ELF-1 (cell line): ENCODE measurements at places on chromosomes 11 and 22.

DNA sequence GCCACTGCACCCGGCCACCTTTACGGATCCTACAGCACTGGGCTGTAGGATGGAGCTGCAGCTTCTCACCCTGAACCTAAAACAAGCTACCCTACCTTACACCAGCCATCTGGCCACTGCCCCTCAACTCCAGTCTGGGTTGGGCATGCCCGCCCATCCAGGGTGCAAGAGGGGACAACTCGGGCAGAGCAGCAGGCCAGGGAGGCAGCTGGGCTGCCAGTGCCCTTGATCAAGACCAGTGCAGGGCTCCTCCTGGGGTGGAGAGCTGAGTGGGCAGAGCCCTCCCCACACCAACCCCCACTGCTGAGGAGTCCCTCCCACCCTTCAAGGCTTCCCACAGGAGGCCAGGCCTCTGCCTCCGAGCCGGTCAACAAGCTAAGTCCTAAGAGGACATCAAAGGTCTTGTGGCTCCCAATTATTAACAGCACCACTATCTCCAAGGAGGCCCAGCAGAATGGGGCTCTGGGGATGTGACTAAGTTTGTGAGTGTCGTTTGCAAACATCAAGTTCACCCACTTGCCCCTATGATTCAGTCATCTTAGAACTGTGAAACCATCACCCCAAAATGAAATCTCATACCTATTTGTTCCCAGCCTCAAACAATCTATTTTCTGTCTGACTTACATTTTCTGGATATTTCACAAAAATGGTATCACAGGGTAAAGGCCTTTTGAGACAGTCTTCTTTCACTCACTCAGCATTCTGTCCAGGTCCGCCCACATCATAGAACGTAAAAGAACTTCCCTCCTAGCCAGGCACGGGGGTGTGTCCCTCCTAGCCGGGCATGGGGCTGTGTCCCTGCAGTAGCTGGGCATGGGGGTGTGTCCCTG lies 11.0 kb downstream of the GATD1 start:
- no peak for DNase-seq

DNA sequence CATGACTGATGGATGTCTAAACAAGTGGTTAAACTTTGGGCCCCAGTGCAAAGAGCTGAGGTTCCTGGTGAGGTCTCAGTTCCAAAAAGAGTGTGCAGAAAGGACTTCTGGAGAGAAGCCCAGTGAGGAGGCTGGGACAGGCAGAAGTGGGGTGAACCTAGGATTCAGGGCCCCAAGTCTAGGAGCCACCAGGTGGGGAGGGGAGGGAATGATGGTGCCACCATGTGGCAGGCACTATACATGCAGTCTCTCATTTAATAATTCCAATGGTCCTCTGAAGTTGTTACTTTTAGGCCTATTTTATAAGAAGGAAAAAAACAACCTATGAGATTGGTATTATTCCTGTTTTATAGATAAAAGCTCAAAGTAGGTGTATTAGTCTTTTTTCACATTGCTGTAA lies 102.0 kb downstream of the INSC start:
- no peak for DNase-seq

DNA sequence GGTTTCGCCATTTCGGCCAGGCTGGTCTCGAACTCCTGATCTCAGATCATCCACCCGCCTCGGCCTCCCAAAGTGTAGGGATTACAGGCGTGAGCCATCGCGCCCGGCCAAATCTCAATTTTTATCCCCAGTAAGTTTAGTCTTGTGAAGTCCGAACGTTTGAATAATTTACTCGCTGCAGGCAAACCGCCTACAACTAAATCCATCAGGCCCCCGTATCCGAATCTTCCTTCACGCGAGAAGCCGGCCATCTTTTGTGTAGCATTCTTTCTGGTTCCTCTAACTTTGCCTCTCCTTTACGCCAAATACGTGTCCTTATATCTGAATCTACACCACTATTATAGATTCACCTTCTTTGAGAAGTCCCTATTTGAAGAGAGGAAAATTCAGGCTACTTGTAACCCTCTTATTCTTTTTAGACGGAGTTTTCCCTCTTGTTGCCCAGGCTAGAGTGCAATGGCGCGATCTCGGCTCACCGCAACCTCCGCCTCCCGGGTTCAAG lies 581 bp upstream of the EIF3L start:
- DNase-seq = peak; percentile 50

GRCh38 chr11:19191530-19192169 lies 10.1 kb downstream of the CSRP3 start:
- DNase-seq = no peak

GRCh38 chr22:37854946-37855345 lies 5.7 kb downstream of the EIF3L start:
- DNase-seq = no peak

GRCh38 chr11:73980001-73980961 lies 2.4 kb downstream of the UCP2 start:
- DNase-seq = no peak

DNA sequence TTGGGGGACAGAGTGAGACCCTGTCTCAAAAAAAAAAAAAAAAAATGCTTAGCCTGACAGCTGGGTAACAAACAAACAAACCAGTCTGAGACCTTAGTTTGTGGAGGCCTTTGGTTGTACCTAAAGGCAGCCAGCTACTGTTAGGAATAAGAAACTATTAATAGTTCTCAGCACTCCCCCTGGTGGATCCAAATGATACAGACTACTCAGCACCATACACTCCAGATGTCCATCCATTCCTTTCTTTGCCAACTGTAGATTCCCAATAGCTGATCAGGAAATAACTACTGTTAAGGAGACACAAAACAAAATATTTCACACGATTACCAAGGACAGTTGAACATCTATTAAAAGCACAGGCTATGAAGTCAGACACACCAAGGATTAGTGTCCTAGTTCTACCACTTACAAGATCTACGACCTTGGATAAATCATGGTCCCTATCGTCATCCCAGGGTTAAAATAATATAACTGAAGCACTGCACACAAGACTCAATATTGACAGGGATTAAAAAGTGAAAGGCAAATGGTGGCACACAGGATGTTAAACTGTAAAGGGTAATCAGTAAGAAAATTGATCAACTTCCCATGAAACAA lies 17.2 kb downstream of the CLDN25 start:
- no peak for DNase-seq

DNA sequence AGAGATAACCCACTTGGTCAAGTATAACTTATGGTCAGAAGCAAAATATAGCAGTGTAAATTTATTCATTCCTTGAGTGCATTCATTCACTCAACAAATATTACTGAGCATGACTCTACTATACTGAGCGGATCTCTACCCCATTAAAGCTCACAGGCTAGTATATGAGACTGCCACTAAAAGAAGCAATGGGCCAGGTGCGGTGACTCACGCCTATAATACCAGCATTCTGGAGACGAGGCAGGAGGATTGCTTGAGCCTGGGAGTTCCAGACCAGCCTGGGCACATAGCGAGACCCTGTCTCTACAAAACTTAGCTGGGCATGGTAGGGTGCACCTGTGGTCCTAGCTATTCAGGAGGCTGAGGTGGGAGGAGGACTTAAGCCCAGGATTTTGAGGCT lies 197.6 kb upstream of the BLID start:
- no peak for DNase-seq

DNA sequence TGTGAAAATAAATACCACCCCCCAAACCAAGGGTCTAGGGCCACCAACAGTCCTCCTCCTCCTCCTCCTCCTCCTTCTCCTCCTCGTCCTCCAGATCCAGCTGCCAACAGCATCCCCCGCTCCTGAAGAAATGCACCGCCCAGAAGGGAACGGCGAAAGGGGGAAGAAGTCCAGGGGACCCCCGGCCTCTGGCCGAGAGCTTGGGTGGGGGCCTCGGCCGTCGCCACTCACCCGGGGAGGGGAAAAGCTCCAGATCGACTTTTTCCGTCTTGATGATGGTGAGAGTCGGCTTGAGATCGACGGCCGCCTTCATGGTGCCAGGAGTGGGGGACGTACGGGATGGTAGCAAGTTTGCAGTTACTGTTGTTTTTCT lies 65.7 kb downstream of the ETS1 start:
- DNase-seq = no peak

DNA sequence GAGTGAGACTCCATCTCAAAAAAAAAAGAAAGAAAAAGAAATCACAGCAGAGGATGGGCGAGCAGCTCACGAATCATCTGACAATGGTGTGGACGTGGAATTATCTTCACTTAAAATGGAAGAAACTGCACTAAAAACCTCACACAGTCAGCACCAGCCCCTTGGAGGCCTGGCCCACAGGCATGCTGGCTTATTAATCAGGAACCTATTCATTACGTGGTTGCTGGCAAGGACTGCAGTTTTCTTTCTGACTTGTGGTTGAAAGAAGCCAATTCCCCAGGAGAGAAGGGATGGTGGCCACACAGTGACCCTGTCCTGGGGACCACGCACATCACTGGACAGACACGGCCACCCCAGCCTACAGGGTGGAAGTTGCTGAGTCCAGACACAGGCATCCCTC lies 401.1 kb downstream of the CTTN start:
- no peak for DNase-seq

- no peak for DNase-seq
Measured at GRCh38 chr11:107078375-107078774, 60.1 kb upstream of the GUCY1A2 start.

- no peak for DNase-seq
Measured at GRCh38 chr11:102974552-102975280, 19.2 kb upstream of the MMP13 start.

- DNase-seq = no peak
Measured at GRCh38 chr11:35087648-35088047, 51.3 kb upstream of the CD44 start.

- peak; percentile 88 for DNase-seq
Measured at GRCh38 chr11:118211006-118211405, 13.8 kb downstream of the JAML start.

DNA sequence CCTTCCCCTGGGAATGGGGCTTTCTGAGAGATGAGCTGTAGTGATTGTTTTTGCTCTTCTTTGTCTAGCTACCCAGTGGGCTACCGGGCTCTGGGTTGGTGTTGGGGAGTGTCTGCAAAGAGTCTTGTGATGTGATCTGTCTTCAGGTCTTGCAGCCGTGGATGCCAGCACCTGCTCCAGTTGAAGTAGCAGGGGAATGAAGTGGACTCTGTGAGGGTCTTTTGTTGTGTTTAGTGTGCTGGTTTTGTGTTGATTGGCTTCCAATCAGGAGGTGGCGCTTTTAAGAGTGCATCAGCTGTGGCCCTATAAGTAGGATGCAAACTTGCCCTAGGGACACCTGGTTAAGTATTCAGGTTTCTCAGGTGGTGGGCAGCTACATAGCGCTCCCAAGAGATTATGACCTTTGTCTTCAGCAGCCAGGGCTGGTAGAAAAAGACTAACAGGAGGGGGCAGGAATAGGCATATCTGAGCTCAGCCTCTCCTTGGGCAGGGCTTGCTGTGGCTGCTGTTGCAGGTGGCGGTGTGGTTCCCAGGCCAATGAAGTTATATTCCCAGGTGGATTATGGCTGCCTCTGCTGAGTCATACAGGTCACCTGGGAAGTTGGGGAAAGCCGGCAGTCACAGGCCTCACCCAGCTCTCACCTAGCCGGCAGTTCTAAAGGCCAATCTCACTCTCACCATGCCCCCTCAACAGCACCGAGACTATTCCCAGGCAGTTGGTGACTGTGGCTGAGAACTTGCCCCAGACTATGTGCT lies 315.7 kb upstream of the C11orf87 start:
- DNase-seq = peak; percentile 57

GRCh38 chr22:36931446-36931845 lies 18.0 kb downstream of the CSF2RB start:
- DNase-seq = no peak

DNA sequence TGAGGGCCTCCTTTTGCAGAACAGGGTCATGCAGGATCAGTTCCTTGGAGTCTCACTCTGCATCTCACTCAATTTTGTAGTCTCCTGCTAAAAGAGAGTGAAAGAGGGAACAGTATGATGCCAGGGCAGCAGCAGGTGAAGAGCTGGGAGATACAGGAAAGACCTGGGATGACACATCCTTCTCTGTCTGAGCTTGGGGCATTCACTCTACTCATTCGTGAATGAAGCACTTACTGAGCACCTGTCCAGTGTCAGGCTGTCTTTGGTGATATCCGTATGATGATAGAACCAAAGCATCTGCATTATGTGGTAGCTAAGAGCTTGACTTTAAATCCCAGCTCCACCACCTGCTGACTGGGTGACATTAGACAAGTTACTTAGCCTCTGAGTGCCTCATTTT lies 14.4 kb downstream of the SREBF2 start:
- no peak for DNase-seq

DNA sequence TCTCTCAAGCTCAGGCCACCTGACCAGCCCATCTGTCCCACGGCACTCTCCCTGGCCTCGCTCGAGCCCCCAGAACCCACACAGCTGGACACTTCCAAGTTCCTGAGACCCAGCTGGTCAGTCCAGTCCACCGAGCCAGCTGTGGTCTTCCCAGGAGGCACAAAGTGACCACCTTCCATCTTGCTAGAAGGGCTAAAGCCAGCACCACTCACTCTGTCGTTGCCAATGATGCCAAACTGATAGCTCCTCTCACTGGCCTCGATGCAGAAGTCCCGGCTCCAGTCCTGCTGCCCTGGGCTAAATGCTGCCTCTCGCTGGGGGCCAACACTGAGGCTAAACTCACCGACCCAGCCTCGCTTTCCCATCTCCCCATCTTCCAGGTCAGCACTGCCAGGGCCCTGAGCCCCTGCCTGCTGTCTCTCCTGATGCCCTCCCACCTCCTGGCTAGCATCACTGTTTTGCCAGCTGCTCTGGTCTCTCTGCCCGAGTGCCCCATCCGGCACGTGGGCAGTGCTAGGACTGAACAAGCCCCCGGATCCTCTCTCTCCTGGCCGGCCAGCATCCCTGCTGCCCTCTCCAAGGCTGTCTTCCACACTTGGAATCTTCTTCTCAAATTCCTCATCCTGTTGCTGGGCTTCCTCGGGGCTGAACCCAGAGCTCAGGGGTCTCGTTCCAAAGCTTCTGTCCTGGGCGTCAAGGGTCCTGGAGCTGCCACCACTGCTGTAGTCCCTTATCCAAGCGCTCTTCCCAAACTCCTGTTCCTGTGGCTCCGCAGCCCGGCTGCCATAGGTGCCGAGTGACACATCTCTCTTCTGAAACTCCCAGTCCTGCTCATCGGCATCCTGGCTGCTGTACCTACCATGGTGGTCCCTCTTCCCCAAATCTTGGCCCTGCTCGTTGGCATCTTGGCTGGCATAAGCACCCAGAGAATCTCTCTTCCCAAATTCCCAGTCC lies 15.4 kb downstream of the TNKS1BP1 start:
- no peak for DNase-seq

GRCh38 chr11:35629511-35629910 lies 11.3 kb downstream of the FJX1 start:
- DNase-seq = no peak

DNA sequence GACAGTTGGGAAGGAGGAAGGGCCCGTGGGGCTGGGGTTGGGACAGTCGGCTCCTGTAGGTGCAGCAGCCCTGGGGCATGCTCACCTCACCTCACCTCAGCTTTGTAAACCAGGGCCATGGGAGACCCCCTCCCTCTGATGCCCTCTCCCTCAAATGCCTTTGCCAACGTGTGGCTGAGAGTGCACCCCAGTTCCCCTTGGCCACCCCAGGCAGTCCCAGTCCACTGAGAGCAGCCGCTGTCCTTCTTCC lies 4.2 kb upstream of the NEAT1 start:
- DNase-seq = no peak

GRCh38 chr22:20567993-20568417 lies 60.6 kb downstream of the MED15 start:
- DNase-seq = no peak
